ENCODE measurements at places on chromosomes 6 and 20.

DNA sequence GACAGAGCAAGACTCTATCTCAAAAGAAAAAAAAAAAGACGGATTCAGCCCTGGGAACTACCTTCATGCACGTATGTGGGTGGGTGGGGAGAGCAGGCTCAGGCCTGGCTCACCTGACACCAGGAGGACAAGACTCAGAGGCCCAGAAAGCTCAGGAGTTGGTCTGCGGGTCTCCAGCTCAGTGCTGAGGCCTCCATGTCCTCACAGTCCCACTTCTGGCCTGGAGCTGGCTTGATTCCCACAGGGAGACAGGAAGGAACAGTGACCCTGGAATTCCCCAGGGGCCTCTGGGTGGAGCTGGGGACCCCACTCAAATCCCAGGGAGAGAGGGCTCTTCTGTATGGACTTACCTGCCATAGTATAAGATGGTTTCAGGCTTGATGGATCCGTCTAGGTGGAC, 15.6 kb downstream of the ADA start:
- DNase-seq, result no peak

- no peak for DNase-seq
These were observed 48.9 kb downstream of the SLC2A12 start for GRCh38 chr6:134003542-134003951.

DNA sequence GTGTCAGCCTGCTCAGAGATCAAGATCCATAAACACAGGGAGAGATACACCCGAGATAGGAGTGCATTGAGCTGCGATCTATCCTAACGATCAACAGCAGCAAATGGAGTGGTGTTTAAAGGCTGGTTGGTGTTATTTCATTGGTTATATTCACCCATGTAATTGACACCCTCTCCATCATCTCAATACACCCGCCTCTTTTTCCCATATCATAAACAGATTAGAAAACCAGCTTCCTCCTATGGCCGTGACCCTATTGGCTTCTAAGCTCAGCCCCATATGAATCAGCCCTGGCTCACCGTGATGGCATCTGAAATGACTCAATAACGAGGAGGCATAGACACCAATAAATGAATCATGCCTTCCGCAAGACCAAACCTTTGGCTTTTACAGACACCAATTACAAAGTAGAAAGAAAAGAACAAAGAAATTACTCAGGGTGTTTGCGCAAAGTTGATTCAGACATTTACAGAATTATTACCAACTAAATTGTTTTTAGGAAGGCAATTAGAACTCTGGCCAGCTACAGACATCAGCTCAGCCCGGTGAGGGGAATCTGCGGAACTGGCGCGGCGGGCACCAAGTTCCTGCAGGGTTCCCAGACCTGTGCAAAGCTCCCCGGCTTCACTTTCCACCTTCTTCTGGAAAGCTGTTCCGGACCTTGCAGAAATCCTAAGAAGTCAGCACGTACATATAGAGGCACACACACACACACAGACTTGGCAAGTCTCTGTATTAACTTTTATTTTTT, 11.5 kb downstream of the PMEPA1 start:
- DNase-seq, result peak; percentile 48

GRCh38 chr20:6583134-6583738, 184.2 kb upstream of the BMP2 start:
- no peak for DNase-seq

DNA sequence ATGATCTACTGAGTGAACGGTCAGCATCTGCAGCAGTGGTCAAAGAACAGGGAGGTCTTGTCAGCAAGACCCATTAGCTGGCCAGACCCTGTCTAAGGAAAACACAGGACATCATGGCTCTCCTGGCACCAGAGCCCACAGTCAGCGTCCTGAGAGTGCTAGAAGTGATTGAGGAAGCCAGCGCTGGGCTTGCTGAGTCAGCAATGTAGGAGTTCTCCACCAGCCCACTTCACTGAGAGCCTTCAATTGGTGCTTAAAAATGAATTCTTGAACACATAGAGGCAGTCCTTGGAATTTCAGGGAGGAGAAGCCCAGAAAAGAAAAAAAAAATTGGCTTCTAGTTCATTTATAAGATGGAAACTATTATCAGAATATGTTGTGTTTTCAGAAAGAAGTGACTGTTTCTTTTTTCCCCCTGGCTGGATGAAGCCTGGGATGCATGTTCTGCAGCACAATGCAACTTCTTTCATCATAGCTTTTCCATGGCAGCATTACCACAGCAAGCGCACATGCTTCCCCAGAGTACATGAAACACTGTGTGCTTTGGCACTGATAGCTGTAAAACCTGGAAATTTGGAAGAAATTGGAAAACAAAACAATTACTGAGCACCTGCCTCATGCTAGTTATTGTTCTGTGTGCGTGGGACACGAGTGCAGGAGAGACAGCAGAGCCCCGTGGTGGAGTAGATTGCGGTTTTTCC, 899.9 kb downstream of the C6orf118 start:
- no peak for DNase-seq

DNA sequence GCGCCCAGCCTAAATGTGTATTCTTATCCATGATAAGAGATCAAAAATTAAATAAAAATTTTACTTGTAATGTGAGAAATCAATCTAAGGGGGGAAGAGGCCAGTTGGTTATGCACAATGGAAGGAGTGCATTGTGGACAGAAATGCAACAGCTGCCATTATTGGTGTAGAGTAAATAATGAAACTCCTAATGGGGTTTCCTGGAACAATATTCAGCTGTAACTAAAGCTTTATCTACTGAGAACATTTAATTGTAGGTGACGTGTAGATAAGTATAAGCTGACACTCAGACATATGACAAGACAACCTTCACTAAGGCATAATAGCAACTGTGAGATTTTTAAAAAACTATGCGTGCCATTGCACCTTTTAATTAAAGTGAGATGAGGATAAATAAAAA, 71.4 kb downstream of the CEP57L1 start:
- no peak for DNase-seq

- DNase-seq, result no peak
These were observed 93.8 kb upstream of the MARCKS start for GRCh38 chr6:113763311-113763766.

- DNase-seq, result no peak
These were observed 289.6 kb downstream of the RFPL4B start for GRCh38 chr6:112636650-112637262.

GRCh38 chr6:35905841-35906498, 14.9 kb downstream of the SRPK1 start:
- DNase-seq, result no peak

DNA sequence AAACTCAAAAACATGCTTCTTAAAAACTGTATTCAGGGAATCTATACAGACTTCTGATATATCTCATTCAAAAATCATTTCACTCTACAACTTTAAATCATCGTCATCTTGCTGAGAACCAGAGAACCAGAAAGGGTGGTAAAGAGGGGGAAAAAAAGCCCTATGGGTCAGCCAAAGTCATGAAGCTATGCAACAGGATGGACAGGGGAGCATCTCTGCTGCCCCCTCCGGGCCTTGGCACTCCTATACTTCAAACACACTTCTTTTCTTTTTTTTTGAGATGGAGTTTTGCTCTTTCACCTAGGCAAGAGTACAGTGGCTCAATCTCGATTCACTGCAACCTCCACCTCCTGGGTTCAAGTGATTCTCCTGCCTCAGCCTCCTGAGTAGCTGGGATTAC, 73.5 kb upstream of the NFATC2 start:
- no peak for DNase-seq

- no peak for DNase-seq
These were observed 236.5 kb upstream of the CDH4 start for GRCh38 chr20:61015602-61016001.

GRCh38 chr6:162493917-162494316, 233.6 kb downstream of the PRKN start:
- DNase-seq, result no peak

GRCh38 chr20:59455402-59456341, 148.7 kb upstream of the PHACTR3 start:
- peak; percentile 25 for DNase-seq

GRCh38 chr6:67952121-67952520, 683.0 kb upstream of the ADGRB3 start:
- DNase-seq, result no peak

DNA sequence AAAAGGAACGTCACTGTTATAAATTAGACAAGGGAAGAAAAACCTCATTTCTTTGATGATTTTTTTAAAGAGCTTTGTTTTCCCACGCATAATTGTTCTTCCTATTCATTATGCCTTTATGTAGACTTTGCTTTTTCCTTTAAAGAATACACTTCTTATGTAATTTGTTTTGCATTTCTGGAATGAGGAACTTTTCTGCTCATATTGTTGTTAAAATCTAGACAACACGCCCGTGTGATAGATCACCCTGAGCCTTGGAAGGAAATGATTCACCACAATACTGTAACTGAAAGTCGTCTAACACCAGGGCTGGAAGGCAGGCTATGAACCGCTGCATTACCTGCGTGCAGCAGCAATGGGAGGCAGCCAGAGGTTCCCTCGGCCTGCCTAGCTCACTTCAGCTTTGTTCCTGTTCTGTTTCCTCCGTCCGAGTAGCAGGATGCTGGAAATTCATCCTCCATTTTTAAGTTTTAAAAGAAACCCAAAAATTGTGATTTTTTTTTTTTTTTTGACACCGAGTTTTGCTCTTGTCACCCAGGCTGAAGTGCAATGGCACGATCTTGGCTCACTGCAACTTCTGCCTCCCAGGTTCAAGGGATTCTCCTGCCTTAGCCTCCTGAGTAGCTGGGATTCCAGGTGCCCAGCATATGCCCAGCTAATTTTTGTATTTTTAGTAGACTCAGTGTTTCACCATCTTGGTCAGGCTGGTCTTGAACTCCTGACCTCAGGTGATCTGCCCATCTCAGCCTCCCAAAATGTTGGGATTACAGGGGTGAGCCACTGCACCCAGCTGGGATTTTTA, 49.6 kb upstream of the ZNF217 start:
- DNase-seq, result peak; percentile 83

DNA sequence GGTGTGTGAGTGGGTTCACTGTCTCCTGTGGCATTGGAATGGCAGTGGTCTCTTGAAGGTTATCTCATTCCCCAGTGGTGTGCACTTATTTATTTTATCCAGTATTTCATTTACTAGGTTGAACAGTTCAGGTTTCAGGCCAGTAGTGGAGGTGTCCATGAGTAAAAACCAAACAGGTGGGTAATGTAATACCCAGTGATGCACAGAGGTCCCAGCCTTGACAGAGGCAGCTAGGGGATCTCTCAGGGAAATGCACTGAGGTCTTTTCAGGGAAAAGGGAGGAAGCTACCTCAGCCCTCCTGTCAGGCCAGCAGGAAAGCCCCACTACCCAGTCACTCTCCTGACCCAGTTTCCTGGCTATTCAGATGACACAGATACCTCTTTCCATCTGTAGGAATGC, 403.6 kb downstream of the UTRN start:
- no peak for DNase-seq

DNA sequence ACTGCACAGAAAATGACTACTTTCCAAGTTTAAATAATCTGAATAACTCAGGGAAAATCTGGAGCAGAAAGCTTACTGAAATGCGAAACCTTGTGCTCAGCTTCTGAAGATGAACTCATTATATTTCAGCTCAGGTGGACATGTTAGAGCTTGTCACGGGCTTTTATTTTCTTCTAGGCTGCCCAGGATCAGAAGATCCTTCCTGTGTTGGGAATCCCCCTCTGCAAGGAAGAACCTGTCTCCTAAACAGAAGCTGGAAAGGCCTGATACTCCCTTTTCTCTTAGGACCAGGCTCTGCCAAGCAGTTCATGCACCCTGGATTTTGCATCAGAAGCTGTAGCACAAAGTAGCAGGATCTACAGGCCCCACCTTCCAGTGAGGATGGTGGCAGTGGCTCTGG, 5.1 kb upstream of the SLC2A12 start:
- DNase-seq, result no peak

- no peak for DNase-seq
These were observed 702 bp upstream of the TNFAIP3 start for GRCh38 chr6:137866200-137866913.

DNA sequence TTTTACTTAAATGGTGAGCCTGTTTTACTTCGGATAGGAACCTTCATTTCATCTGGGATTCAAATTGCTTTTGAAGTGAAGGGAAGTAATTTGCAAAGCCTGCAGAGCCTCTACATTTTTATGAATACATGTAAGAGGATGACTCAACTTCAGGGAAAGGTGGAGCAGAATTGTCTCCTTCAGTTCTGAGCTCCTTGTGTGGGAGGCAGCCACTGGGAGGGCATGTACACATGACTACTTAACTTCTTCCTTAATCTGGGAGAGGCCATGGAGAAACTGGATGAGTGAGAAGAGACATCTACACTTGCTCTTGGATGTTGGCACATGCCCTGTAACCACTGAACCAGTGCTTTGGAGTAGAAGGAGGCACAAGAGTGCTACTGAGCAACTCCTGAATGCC, 145.1 kb upstream of the NRSN1 start:
- DNase-seq, result no peak

- DNase-seq, result no peak
These were observed 249.5 kb upstream of the SULF2 start for GRCh38 chr20:48034751-48035150.

DNA sequence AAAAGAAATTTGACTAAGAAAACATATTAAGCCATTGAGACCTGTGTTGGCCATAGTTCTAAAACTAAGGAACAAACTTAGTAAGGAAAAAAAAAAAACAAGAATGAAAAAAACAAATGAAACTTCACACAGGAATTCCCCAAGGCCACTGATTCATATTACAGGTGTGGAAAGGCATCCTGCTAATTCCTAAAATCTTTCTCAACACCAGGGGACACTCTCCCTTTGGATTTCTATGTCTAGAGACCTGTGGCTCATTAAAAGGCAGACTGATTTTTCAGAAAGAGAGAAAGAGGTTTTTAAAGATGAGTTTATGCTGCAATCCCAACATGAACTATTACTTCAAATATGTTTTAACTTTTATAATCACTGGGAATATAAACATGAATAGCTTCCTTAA, at the start of gene OR12D1:
Gene OR12D1, plus strand, starts transcription at position 341 of the 400 bp plus-strand sequence.
- no peak for DNase-seq

- DNase-seq, result no peak
These were observed 212.5 kb upstream of the SUPT3H start for GRCh38 chr6:45590226-45590625.

GRCh38 chr6:156336733-156337132, 440.4 kb upstream of the ARID1B start:
- no peak for DNase-seq

GRCh38 chr6:52594221-52594620, 17.4 kb upstream of the TRAM2 start:
- DNase-seq, result no peak

DNA sequence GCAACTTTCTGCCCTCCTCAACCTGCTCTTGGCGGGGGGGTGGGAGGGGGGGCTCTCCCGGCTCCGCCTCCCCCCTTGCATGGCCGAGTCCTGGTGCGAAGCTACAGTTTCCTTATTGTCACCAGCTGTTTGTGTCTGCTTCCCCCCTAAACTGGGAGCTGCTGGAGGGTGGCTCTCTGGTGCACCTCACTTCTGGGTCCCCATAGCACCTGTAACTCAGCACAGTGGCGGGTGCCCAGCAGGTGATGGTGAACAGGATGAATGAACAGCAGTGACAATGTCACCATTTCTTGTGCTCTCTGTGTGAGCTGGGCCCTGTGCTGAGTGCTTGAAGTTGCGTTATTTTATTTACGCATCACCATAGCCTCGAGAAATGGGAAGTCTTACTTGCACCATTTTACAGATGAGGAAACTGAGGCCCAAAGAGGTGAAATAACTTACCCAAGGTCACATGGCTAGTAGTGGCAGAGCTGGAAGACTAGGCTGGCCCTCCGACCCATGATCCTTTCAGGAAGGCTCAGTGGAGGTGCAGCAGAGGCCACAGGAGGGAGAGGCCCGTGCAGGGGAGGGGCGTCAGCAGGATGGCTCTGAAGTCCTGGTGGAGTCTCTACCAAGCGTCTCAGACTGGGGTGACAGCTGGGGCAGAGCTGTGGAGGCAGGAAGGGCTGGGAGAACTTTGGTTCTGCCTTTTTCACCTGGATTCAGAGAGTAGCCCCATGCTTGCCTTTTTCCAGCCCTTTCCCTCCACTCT, 41.8 kb downstream of the SRC start:
- DNase-seq, result no peak

All from activated CD8-positive, alpha-beta T cell treated with anti-CD3 and anti-CD28 coated beads, Interleukin-2, amount 10 ng/mL, durations not matched to agents 7 days and 5 days (primary cell).